ENCODE measurements at places on chromosomes 3 and 15. TPM values are rescaled to one million over a fixed set of nuclear protein-coding genes. Genes with fewer than 3 reads are reported as not detected.

WDR49 gene
- not detected for total RNA-seq

FBXO40 gene
- not detected for total RNA-seq

FBXL22 gene
- 0.28 TPM for total RNA-seq

CCNB2 gene
- 57.2 TPM for total RNA-seq

ENTPD3 gene
- total RNA-seq = not detected

BSN gene
- under 0.01 TPM for total RNA-seq

IREB2 gene
- 23.6 TPM for total RNA-seq

GRCh38 chr3:60912142-60912541, 339.1 kb downstream of the FHIT start:
- no peak overlapping the region for H3K27ac ChIP-seq
- no peak overlapping the region for H3K4me3 ChIP-seq
- no peaks in the 10 kb centered on the region for H3K4me1 ChIP-seq
- no peak for DNase-seq
- no peaks in the 10 kb centered on the region for H3K36me3 ChIP-seq
- H3K27me3 ChIP-seq = no peaks in the 10 kb centered on the region

GRCh38 chr3:46194868-46195553, 13.1 kb downstream of the CCR1 start:
- no peak for DNase-seq
- H3K27ac ChIP-seq = no peak overlapping the region
- peaks cover 14% of the 10 kb centered on the region for H3K27me3 ChIP-seq

- H3K27me3 ChIP-seq = no peaks in the 10 kb centered on the region
- H3K4me3 ChIP-seq = no peak overlapping the region
- no peak overlapping the region for H3K27ac ChIP-seq
- no peaks in the 10 kb centered on the region for H3K36me3 ChIP-seq
- H3K4me1 ChIP-seq = peaks cover 5% of the 10 kb centered on the region
Measured at GRCh38 chr15:51117270-51117669, 22.6 kb upstream of the TNFAIP8L3 start.

DNA sequence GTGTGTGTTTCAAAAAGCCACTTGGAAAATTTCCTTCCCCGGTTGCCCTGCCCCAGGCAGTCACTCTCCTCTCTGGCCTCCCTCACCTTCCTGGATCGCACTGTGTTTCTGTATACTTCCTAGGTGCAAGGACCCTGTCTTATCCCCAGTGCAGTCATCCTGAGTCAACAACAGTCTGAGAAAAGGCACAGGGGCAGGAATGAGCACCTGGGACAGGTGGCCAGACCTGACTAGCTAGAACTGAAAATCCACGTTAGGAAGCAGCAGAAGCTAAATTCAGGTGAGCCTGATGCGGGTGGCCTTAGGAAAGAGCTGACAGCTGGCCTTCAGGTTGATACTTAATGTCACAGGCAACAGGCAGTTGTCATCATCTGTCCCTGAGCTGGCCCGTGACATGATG, 62.9 kb upstream of the VGLL4 start:
- no peak overlapping the region for H3K27ac ChIP-seq
- no peak overlapping the region for H3K4me3 ChIP-seq
- H3K27me3 ChIP-seq = no peaks in the 10 kb centered on the region
- peaks cover 4% of the 10 kb centered on the region for H3K36me3 ChIP-seq
- DNase-seq = no peak
- H3K4me1 ChIP-seq = no peaks in the 10 kb centered on the region

DNA sequence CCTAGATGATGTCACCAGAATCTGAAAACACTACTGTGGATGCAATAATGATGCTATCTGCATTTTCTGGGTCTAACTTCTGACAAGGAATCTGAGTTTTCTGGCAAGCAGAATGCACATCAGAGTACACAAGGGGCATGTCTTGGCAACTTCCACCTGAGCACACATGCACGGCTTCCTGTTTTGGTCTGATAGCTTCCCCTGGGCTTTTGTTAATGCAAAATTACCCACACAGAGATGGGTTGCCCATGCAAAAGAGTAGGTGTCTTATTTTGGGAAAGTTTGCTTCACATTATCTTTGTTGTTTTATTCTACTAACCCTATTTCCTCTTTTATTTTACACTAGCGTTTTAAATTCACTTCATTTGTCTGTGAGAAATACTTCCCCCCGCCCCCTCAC, 74.2 kb upstream of the SATB1 start:
- no peaks in the 10 kb centered on the region for H3K36me3 ChIP-seq
- H3K4me3 ChIP-seq = no peak overlapping the region
- no peaks in the 10 kb centered on the region for H3K4me1 ChIP-seq

DNA sequence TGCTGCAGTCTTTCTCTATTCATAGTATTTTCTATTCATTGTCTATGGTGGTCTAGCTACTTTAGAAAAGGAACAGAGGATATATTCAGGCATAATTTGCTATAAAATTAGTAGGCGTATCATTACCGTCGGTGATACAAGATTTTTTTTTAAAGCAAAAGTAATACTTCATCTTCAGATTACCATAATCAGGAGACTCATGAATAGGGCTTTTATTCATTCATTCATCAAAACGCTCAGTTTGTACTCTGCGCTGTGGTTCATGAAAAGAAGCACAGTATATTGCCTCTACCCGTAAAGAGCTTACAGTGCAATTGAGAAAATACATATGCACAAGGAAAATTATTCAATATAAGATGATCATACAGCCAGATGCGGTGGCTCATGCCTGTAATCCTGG, 136.7 kb upstream of the CHRM5 start:
- H3K4me3 ChIP-seq = no peak overlapping the region
- H3K27me3 ChIP-seq = peaks cover 1% of the 10 kb centered on the region
- H3K36me3 ChIP-seq = no peaks in the 10 kb centered on the region
- no peak overlapping the region for H3K27ac ChIP-seq
- no peak for DNase-seq

GRCh38 chr3:146148468-146148931, 12.5 kb downstream of the PLOD2 start:
- peak; percentile 47 for DNase-seq
- no peak overlapping the region for H3K27ac ChIP-seq
- H3K4me3 ChIP-seq = no peak overlapping the region
- H3K36me3 ChIP-seq = peaks cover 7% of the 10 kb centered on the region
- H3K27me3 ChIP-seq = no peaks in the 10 kb centered on the region
